Thymus (tissue), 14 donors: ENCODE measurements at places on chromosomes 1 and 21. TPM values are rescaled to one million over a fixed set of nuclear protein-coding genes. Genes with fewer than 3 reads are reported as not detected.

DNA sequence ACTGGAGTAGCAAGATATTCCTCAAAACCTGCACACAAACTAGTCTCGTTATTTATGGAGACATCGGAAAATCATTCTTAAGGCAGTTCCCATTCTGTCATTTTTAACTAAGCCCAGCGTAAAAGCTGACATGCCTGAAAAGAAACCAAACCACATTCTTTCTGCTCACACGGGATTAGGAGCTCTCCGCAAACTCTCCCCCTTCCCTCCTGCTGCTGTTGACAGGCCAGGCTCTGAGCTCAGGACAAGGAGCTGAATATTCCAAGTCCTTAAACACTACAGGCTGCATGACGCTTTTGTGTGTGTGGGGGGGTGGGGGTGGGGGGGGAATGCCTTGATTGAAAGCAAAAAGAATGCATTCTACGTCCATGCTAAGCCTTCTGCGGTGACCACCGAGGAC lies 5.2 kb downstream of the OLIG1 start:
- no peak overlapping the region for H3K27ac ChIP-seq
- H3K4me1 ChIP-seq: peaks cover 11% of the 10 kb centered on the region
- H3K36me3 ChIP-seq: no peaks in the 10 kb centered on the region
- H3K4me3 ChIP-seq: no peak overlapping the region
- no peak for DNase-seq

The LAMB3 gene
- 13.9 TPM for total RNA-seq

The CD1B gene
- total RNA-seq: 456 TPM

- no peak overlapping the region for H3K4me3 ChIP-seq
- H3K36me3 ChIP-seq: no peaks in the 10 kb centered on the region
- no peak overlapping the region for H3K27ac ChIP-seq
- DNase-seq: no peak
- peaks cover 25% of the 10 kb centered on the region for H3K27me3 ChIP-seq
Measured at GRCh38 chr1:202203238-202204039, 9.8 kb downstream of the LGR6 start.

GRCh38 chr1:5576011-5576672 lies 416.1 kb downstream of the NPHP4 start:
- no peak overlapping the region for H3K4me3 ChIP-seq
- no peak for DNase-seq
- no peaks in the 10 kb centered on the region for H3K4me1 ChIP-seq

DNA sequence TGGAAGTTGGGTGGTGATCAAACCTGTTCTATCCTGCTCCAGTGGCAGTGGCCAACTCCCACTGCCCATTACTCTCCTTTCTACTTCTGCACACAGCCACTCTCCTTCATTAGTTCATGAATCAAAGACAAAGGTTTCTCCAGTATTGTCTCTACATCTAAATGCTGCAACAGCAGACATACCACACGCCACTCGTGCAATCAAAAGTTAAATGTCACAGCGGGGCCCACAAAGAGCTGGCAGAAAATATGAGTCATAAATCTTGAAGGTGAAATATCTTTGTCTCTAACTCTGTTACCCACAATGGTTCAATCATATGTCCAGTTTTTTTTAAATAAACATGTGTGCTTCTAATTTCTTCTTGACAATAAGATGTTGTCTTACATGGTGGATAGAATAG lies 13.3 kb downstream of the APCS start:
- H3K4me1 ChIP-seq: no peaks in the 10 kb centered on the region
- no peak overlapping the region for H3K27ac ChIP-seq
- no peak overlapping the region for H3K4me3 ChIP-seq
- H3K36me3 ChIP-seq: no peaks in the 10 kb centered on the region

The OR2L13 gene
- total RNA-seq: 0.05 TPM

DNA sequence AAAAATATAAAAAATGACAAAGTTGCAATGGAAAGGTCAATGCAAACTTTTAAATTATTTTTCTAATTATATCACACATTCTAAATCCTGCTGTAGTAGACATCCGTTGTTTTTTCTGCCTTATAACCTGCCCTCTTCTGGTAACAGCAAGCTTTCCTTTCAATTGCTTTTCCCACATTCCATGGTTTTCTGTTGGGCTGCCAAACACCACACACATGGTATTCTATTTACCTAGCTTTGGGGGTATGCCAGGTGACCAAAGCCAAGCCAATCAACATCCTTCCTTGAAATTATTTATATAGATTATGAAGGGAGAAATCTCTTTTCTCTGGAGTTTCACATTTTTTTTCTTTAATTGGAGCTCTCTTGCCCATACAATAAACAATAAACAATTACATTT lies 3.4 kb upstream of the LAMC1 start:
- no peak for DNase-seq
- H3K4me1 ChIP-seq: peaks cover 8% of the 10 kb centered on the region
- H3K27ac ChIP-seq: no peak overlapping the region
